ENCODE measurements at places on chromosomes 7 and 10.

DNA sequence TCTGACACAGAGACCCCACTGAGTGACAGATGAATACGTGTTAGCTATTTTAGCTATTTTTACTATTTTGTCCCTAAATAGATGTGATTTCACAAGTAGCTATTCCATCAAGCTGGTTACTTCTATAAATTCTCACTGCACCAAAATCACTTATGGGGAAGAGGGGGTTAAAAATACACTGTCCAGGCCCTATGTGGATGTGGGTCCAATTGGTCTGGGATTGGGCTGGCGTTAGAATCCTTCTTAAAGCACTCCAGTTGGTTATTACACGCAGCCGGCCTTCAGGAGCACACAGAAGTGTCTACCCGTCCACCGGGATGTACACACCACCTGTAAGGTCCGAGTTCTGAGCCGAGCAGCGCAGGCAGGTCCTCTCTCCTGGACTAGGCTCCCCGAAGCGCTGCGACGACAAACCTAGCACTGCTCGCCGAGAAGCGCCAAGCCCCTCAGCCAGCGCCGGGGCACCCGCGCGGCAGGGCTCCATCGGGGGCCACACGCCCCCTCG lies 222.3 kb upstream of the MKLN1 start:
- no peak for DNase-seq

GRCh38 chr10:49363309-49364031 lies 32.4 kb downstream of the DRGX start:
- no peak for DNase-seq

DNA sequence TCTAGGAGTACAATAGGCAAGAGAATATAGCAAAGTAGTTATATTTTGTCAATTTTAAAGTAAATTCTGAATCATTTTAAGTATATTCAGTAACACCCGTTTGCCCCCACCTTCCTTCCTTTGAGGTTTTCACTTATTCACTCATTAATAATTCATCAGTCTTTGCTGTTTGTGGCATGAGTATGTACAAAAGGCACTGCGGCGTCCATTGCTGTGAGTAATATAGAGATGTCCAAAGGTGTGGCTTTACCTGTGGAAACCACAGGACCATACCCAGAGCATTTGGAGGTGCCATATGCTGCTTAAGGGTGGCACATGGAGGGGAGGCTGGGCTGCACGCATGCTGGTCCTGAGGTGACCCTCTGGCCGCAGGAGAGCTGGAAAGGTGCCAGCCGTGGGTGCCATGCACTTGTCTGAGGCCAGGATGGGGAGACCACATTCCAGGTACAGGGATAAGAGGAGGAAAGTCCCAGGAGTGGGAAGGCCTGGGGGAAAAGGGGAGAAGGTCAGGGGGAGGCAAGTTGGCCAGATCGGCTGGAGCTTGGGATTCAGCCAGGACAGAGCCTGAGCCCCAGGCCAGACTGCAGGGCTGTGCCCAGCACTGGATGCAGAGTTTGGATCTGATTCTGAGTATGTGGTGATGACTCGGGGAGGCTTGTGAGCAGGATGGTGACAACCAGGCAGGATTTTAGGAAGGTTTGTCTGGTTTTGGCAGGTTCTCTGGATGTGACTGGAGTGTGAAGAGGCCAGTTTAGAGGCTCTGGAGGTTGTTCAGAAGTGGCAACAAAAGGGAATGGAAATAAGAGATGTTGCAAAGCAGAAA lies 223.4 kb downstream of the MGMT start:
- DNase-seq = no peak

DNA sequence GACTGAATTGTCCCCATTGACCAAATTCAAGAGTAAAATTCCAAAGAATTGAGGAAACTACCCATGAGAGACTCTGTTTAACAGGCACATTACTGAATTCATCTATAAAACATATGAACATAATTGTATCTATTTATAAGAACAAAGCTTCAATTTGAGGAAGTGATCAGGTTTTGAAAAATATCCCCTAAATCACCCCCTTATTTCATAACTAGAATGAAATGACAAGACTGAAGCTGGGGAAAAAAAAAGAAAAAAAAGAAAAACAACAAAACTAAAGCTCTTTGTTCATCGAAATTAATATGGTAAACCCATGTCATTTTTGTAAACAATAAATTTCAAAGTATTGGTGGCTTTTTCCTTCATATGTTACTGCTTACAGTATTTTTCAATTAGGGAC lies 184.9 kb upstream of the SEMA3A start:
- no peak for DNase-seq

- DNase-seq = no peak
Observed at GRCh38 chr10:126583552-126584200, 86.8 kb downstream of the C10orf90 start.

GRCh38 chr7:126972571-126972970 lies 280.2 kb downstream of the GRM8 start:
- DNase-seq = no peak

GRCh38 chr7:158362001-158362400 lies 225.6 kb downstream of the PTPRN2 start:
- no peak for DNase-seq

- DNase-seq = peak; percentile 7
Observed at GRCh38 chr10:13271552-13272163, 28.2 kb downstream of the PHYH start.
